ENCODE measurements at places on chromosomes 2 and 18.

DNA sequence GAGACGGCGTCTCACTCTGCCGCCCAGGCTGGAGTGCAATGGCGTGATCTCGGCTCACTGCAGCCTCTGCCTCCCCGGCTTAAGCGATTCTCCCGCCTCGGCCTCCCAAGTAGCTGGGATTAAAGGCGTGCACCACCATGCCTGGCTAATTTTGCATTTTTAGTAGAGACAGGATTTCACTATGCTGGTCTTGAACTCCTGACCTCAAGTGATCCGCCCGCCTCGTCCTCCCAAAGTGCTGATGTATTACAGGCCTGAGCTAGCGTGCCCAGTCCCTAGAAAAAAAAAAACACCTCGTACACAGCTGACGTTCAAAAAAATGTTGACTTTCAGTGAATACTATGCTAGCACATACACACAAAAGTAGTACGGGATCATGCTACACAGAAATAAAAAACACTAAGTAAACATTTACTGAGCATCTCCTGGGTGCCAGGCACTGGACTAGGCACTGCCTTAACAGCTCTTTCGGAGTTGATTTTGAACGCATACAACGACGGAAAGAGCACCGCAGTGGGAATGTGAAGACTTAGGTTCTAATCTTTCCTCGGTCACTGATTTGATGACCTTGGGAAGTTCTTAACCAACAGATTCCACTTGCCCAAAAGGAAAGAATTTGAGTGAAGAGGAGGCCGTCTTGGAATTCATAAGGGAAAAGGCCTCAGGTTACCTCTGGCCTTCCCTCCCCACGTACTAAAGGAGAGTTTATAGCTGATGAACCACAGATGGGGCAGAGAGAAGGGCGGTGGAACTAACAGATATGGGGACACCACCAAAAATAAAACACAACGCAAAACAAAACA, 1.1 kb downstream of the DNAJC27 start:
- no peak for DNase-seq

- no peak for DNase-seq
Observed at GRCh38 chr2:223054193-223054781, 2.3 kb downstream of the KCNE4 start.

- DNase-seq: no peak
Observed at GRCh38 chr2:237618449-237618848, 8.9 kb upstream of the LRRFIP1 start.

DNA sequence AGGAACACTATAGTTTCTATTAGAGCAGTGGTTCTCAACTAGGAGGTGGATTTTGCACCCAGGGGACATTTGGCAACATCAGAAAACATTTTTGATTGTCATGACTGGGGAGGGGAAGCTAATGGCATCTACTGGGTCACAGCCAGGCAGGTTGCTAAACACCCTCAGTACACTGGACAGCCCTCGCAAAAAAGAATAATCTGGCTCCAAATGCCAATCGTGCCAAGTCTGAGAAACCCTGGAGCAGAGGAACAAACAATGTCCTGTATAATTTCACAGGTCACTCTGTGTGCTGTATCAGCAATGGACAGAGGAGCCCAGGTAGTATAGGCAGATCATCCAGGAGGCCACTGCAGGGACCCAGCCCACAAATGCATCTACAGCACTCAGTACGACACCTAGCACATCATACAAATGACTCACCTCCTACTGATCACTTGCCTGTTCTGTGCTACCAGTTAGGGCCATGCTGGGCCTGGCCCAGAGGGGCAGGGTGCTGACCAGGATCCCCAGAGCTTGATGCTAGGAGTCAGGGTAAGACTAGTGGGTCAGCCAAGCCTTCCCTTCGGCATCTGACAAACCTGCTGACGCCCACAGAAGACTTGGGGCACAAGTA, 37.6 kb downstream of the SFXN5 start:
- no peak for DNase-seq

DNA sequence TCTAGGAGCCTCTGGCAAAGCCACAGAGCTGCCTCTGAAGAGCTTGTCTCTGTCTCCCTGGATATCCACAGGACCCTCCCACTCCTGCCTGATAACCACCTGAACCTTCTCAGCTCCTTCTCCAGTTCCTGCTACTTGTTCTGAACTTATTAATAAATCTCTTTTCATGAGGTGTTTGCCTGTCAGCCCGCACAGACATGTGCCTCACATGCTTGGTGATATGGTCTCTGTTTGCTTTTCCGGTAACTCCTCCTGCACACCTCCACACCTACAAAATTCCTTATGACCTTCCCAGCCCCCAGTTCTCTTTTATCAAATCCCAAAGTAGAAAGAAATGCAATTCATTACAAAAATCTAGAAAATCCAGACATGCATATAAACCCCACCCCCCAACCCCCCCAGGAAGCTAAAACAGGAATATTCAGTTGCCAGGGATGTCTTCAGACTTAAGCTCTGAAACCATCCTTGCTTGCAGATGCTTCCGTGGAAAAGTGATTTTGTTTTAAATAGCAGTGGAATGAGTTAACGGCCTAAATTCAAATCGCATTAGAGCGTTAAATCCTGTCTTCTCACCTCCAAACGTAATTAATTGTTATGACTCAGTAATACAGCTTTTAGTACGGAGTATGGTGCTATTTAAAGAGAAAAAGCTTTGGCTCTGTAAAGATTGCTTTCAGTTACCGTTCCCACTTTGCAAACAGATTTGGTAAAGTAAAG, 2.1 kb upstream of the PID1 start:
- DNase-seq: no peak

- DNase-seq: no peak
Observed at GRCh38 chr2:216692636-216693413, 2.5 kb downstream of the IGFBP5 start.

DNA sequence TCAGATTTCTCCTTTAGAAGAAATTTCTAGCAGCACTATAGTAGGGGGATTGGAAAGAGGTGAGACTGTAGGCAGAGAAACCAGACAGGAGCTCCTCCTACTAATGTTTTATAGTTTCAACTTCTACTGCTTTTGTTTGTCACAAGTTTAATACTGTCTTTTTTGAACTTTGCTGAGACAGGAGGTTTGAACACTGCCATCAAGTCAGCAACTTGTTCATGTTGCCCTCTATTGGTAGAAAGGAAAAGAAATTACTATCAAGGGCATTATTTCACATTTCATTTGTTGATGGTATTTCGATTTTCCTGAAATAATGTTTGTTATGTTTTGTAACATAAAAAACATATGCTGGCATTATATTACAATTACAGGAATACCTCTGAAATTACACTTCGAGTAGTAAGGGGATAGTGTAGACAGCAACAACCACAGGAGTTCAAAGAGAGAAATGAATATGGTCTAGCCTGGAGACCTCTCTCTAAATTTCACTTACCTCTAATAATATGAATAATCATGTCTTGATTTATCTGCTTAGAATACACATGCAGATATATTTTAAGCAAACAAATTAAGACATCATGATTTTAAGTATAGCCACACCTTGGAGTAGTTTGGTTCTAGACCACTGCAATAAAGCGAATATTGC, 12.4 kb upstream of the CCDC88A start:
- DNase-seq: no peak

GRCh38 chr18:23226930-23227725, 91.8 kb downstream of the CABLES1 start:
- no peak for DNase-seq

DNA sequence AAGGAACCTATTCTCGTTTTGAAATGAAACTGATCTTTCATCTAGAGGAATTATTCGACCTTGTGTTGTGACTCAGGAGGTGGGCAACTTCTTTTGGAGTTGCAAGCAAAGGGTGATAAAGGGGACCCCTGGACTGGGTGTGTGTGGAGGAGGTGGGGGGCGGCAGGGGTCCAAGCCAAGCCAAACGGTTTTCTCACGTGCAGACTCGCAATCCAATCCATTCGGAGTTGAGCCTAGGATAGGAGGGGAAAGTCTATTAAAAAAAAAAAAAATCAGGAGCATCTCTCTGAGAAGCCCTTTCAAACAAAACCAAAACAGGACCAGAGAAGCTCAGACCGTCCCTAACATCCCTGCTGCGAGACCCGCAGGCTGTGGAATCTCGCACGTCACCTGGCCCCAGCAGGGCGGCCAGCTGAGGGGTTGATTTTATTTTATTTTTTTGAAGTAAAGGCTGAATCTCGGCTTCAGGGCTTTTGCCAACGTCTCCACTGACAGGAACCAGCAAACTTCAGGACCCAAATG, 3.7 kb upstream of the ZEB2 start:
- DNase-seq: no peak

GRCh38 chr18:32010124-32010721, 8.4 kb upstream of the RNF125 start:
- no peak for DNase-seq

- DNase-seq: peak; percentile 40
Observed at GRCh38 chr2:9770308-9771100, 72.8 kb upstream of the TAF1B start.

- DNase-seq: no peak
Observed at GRCh38 chr18:46723856-46724415, 32.9 kb downstream of the ST8SIA5 start.

DNA sequence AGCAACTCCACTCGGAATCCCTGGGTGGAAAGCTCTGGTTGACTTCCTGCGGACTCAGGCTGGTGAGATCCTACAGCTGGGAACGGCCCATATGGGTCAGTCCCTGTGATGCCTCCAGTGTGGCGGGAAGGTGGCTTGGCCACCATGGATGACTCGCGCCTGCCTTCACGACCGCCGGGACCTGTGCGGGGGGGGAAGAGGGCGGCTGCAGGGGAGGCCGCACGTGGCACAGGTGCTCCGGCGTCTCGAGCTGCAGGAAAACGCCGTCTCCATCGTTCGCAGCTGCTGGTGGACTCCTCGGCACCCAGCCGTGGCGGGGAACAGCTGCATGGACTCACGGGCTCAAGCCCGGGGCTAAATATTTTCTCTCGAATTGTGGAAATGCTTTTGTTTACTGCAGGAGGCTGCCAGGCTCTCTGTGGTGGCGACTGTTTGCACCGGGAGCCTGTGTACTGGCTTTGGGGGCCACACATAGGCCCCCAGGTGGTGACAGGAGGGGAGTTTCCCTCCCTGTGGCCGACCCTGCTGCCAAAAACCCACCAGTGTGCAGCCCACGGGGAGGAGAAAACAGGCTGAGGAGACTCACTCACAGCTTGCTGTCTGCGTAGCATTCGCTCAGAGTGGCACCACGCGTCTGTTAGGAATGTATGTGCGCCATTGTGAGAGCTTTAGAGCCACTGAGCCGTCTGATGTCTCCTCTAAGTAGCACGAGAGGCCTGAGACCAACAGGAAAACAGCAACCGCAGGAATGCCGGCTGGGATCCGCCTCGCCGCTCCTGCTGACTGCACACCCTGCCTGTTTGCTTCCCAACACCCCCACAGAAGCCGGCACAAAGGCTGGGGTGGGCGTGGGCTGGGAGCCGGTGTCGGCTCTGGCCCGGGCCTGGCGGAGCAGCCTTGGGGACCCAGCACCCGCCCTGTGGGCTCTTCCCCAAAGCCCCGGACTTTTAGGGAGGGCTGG, 89.2 kb downstream of the NFATC1 start:
- DNase-seq: no peak

DNA sequence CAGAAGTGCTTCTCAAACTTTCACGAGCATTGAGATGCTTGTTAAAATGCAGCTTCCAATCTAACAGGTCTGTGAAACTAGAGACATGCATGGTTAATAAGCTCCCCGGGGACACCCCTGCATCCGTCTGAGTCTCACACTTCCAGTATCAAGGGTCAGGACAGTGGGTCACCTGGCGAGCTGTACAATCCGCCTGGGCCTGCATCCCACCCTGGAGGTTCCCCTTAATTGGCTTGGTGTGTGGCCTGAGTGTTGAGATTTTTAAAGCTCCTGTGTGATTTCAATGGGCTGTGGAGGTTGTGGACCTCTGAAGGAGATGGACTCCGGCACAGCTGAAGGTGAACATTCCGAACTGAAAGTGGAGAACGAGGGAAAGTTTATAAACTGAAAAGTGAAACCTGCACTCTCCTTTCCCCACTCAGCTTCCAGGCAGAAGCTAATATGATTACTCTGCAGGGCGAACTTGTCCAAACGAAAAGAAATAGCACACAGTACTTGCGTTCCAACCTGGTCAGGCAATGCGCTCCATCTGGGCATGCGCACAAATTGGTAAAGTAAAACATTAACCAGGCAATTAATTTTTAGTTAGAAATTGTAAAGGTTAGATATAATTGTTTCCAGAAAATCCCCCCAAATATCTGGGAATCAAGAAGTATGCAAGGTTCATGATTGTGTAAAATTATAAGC, 191.7 kb upstream of the ALKAL2 start:
- no peak for DNase-seq

DNA sequence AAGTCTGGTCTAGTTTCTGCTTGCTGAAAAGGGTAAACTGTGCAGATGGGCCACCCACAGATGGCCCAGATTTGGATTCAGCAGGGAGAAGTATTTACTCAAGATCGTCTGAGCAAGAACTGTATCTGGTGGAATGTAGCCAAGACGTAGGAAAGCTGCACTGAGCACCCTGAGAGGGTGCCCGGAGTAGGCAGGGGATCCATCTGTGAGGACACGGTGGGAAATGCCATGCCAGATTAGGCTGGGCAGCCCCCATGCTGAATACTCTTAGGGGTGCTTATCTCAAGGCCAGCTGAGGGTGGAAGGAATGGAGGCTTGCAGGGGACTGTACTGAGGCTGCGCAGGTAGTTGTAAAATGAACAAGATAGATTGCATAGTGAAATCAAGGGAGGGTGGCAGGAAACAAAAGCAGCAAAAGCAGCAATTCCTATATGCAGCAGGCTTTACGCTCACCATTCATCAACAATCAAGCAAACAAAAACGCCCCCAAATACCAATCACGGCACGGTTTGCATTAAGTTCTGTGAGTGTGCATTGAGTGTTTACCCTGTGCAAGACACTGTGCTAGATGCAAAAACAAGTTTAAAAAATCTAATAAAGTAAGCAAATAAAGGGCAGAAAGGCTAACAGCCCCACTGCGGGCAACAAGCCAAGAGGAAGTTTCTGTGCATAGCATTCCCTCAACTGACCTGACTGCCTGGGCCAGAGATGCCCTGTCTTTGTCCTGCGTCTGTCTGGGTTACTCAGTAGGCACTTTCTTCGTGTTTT, 32.2 kb upstream of the LPIN2 start:
- no peak for DNase-seq

DNA sequence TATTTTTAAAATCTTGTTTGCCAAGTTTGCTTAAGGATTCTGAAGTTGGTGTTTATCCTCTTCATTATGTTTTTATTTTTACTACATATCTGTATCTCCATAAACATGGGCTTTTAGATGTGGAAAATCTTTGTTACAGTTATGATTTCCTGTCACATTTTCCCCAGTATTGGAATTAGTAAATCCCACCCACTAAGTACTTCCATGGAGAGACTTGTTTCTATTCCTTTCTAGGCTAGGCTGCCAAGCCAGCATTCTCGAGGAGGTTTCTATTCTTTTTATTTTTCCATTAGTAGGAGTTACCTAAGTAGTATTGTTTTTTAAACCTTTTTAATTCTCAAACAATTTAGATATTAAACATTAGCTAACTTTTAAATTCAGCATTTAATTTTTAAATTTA, 22.1 kb downstream of the PKP4 start:
- no peak for DNase-seq

DNA sequence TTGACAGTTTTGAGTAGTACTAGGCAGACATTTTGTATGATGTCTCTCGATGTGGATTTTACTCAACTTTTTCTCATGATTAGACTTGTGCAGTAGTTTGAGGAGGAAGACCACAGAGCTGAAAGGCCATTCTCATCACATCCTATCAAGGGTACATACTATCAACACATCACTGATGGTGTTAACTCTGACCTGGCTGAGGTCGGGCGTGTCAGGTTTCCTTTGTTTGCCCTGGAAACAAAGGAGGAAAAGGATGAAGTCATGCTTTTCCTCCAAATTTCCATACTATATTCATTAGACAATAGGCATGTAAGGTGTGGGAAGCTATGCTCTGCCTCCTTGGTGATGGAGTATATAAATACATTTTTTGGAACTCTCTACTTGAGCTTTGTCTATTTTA, 211.1 kb downstream of the DSEL start:
- DNase-seq: no peak
